Activated naive CD8-positive, alpha-beta T cell treated with anti-CD3 and anti-CD28 coated beads for 36 hours (primary cell): ENCODE measurements at places on chromosomes 2 and 18. TPM values are rescaled to one million over a fixed set of nuclear protein-coding genes. Genes with fewer than 3 reads are reported as not detected.

The CDCA7 gene
- total RNA-seq, result 79.3 TPM

DNA sequence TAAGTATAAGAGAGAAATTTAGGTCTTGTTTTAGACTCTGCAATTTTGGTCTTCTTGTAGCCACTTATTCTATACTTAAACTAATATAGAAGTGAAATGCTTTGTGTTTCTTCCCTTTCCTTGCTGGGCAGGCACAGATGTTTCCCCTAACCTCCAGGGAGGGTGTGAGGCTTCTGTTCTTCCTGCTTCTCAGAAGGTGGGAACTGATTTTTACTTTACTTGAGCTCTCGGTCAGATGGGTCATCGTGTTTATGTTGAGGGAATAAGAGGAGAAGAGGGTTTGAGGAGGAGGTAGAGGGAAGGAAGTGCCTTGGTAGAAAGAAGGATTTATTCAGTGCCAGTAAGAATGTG lies 92.5 kb upstream of the CXCR4 start:
- no peak for DNase-seq

- DNase-seq, result no peak
Measured at GRCh38 chr2:150548527-150548926, 61.1 kb upstream of the RND3 start.

The MBD1 gene
- 65.6 TPM for total RNA-seq

DNA sequence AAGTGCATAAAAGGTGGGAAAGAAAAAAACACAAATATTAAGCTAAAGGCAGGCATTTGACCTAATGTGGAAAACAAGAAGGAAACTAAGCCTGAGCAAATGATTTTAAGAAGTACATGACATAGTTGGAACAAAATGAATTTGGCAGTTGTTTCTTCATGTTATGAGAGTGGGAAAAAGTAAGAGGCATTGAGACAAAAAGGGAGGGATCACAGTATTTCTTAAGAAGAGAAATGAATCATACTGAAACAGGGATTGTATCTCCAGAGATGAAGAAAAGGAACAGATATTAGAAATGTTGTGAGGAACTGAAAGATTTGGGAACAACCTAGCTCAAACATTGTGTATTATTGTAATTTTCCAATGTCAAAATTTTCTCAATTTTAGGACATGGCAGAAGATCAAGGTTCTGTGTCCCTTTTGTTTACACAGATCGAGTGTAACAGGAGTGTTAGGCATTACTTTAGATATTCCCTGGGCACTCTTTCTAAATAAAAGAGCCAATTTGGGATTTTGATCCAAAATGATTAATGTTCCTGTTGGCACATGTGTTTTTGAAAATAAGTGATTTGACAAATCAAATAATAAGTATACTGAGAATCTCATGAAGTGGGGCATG lies 98.6 kb downstream of the CALCRL start:
- no peak for DNase-seq

DNA sequence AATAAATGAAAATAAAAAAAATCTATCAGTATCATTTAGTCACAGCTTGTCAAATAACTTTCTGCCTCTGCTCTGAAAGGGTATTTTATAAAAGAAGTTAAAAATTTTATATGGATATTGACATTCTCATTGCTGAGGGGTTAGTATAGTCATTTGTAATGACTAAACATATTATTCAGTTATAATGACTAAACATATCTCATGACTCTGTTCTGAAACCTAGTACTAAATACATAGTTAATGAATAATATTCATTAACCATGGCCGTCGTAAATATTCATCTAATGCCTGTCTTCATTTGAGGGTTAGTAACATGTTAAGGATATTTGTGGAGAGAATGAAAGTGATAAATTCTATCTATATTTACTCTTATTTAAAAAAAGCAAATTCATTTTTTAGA lies 69.1 kb upstream of the MAP4K3 start:
- DNase-seq, result no peak

DNA sequence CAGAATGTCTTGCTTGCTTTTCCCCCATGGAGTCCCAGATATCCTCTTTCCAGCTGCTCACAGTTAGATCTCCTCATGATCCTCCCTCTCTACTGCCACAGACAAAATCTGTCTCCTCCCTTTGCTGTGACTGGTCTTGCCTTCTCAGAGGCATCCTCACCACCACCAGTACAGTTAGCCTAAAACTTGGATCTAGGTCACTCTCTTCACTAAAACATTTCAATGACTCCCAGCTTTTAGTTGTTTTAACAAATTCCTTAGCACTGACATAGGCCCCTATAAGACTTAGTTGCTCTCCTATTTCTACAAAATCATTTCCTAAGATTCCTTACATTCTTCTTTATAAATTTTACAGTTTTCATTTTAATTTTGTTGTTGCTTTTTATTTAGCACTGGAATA lies 734.2 kb upstream of the CHAC2 start:
- no peak for DNase-seq

DNA sequence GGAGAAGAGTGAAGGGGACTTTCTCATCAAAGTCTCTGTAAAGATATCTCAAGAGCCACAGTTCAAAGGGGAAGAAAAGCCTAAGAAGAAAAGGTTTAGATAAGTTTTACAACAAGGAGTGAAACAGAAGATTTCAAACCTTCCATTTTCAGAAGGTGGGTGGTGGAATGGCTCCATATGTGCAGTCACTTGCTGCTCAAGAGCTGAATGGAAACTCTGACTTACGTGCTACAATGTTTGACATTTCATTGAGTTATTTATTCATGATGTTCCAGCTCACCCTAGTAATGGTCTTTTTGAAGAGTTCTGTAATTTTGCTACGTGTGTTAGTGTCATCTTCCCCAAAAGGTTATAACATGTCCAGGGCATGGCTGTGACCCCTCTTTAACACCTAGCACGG lies 21.7 kb downstream of the LCT start:
- no peak for DNase-seq

- DNase-seq, result no peak
Measured at GRCh38 chr2:130390460-130391057, 34.7 kb downstream of the PTPN18 start.

GRCh38 chr2:196851088-196851487 lies 41.9 kb upstream of the C2orf66 start:
- DNase-seq, result no peak

DNA sequence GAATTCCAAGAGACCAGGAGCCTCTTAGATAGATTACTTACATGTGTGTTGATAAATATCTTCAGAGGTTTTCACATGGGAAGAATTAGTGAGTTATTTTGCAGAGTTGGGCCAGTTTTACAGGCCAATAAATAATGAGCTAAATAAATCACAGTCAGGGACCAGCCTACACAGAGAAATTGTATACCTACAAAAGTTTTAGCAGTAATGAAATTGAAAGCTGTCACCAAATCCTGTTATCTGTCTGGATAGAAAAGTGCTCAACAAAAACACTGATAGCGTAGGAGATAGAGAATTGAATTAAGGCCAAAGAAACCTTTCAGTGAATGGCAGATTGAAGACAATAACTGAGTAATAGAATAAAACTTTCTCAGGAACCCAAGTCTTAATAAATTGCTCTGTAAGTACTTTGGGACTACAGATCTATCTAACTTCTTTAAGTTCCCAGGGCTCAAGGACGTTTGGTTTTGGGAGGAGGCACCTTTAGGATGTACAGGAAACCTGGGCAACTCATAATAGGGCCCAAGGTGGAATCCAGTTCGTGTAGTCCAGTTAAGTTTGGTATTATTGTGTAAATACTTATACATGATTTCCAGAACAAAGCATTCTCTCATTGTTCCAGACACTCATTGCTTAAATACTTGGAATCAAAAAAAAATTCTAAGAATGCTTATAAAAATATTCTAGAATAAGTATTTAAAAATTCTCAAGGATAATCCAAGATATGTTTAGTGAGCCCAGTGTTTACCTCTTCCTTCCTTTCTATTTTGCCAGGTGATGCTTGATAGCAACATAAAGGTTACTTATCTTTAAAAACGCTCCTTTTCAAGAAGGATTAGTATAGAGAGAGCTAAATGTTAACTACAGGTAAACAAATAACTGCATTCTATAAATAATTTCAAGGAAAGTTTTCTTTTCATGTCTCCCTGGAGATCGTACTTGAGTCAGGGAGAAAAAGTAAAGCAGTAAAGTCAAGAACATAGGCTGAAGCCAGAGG lies 134.5 kb downstream of the NCKAP5 start:
- no peak for DNase-seq

The KCNG2 gene
- total RNA-seq, result not detected

DNA sequence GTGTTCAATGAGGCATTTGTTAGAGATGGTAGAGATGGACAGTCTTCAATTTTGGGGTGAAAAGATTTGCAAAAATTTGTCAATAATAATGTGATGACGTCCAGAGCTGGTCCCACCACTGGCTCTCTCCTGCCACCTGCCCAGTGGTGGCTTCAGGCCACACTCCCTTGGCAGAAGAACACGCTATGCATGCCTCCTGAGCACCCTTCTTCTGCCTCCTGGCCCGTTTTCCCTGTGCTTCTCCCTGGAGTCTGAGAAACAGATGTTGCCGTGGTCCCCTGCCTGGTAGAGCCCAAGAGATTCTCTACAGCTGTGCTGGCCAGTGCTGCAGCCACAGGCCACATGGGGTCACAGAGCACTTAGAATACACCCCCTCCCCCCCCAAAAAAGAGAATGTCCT lies 33.6 kb downstream of the INPP5D start:
- DNase-seq, result no peak

DNA sequence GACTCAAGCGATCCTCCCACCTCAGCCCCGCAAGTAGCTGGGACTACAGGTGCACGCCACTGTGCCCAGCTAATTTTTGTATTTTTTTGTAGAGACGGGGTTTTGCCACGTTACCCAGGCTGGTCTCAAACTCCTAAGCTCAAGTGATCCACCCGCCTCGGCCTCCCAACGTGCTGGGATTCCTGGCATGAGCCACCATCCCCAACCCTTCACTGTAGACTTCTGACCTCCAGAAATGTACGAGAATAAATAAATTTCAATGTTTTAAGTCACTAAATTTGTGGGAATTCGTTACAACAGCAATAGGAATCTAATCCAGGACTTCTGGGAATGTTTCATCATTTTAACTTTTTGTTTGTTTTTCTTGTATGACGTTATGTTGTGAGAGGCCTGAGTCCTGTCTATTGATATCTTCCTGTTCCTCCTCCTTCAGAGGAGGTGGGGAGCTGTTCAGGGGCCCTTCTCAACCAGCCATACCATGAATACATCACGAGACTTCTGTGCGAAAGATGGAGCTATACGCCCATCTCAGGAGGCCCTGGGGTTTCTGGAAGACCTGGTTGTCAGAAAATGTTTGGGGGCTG lies 40.0 kb downstream of the TEX44 start:
- DNase-seq, result no peak

The AGXT gene
- total RNA-seq, result not detected

The ASXL3 gene
- not detected for total RNA-seq

DNA sequence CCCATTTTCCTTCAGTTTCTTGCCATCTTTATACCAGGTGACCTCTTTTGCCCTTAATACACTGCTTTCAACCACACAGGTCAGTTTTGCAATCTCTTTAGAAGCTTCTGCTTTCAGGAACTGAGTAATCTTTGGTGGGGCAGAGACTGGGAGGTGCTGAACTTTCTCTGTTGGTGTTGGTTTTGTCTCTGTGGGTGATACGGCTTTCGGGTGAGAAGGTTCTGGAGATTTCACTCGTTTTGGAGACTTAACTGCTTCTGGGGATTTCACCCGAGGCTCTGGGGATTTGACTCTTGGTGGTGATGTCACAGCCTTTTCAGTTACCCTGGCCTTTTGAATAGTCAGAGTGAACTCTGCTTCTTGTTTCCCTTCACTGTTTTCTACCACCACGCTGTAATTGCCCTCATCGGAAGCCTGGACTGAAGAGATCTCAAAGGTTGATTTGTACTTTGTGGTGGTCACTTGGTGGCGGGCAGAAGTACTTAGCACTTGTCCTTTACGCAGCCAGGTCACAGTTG lies 50.4 kb downstream of the PLEKHA3 start:
- DNase-seq, result peak; percentile 44

The MAP3K19 gene
- not detected for total RNA-seq

The DYSF gene
- 5.5 TPM for total RNA-seq

The LBX2 gene
- total RNA-seq, result 0.18 TPM

DNA sequence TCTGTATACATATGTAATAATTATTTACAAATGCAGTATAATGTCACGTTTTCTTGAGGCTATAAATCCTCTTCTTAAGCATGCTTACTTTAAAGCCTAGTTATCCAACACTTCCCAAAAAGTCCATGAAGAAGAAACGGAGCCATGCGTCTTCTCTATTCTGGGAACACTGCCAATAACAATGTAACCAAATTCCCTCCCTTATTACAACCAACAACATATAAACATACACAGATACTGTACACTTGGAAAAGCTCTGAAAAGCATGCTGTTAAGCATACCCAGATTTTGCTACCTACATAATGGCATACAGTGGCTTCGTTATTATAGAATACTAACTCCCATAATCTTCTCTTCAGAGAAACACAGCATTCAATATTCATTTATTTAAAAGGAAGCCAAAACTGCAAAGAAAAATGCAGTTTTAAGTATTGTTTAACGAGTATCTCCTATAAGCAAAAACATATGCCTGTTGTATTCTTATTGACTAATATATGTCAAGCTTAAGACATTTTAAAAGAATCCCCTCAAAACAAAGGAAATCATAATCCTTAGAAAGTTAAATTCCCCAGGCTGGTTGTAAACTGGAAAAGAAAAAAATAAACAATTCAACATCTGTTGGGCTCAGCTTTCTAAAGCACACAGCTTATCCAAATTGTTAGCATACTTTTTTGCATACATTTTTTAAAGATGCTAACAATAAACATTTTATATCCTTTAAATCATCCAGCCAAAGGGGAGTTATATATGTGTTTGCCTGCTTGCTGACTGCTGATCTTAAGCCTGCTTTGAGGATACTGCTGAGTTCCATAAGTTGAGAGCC lies 83.4 kb downstream of the SLC25A12 start:
- DNase-seq, result no peak

The CRYGA gene
- not detected for total RNA-seq

The TRABD2A gene
- total RNA-seq, result 59.2 TPM

The SLC11A1 gene
- 0.08 TPM for total RNA-seq

The FEV gene
- total RNA-seq, result not detected

GRCh38 chr2:45896311-45896710 lies 244.8 kb downstream of the PRKCE start:
- DNase-seq, result no peak

DNA sequence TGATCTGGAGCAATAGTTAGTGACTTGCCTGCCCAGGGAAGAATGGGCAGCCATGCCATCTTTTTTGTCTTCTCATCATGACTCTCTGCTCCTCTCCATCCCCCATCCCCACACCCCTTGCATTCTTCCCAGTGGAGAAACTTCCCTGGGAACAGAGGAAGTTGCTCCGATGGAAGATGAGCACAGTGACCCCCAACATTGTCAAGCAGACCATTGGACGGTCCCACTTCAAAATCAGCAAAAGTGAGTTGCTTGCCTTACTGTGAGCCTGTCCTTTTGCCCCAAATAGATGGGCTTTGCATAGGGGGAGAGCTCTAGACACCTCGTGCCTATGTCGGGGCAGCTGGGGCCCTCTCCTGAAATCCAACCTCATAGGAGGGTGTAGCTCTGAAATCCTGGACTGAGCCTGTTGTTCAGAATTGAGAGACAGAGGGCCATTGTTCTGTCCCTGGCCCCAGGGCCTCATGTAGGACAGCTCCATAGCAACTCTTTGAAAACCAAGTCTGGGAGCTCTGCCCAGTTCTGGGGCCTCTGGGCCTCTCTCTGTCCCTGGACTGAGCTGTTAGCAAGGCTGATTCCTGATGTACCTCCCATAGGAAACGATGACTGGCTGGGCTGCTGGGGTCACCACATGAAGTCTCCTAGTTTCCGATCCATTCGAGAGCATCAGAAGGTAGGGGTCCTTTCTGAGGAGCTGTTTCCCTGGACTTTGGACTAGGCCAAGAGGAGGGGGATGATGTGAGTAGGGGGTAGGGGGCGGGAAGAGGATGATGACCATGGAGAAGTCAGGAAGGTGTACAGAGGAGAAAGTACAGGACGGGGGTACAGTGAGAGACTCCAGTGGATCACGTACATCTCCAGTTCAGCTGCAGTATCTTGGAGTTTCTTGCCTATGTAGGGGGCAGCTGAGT lies 35.2 kb downstream of the TTLL4 start:
- DNase-seq, result no peak
